Vagina (tissue), 2 donors: ENCODE measurements at places on chromosomes 16 and 17. TPM values are rescaled to one million over a fixed set of nuclear protein-coding genes. Genes with fewer than 3 reads are reported as not detected.
A peak's percentile ranks its signal among the peaks of the same experiment; 100 is the strongest.

Gene SLC39A11
- 22.6 TPM for total RNA-seq

Gene DNASE1L2
- 0.74 TPM for total RNA-seq

Gene LRRC37A2
- 21.6 TPM for total RNA-seq

Gene CCL14
- total RNA-seq = 93.1 TPM

Gene CES1
- 10.1 TPM for total RNA-seq

Gene TBC1D28
- not detected for total RNA-seq

Gene TSC2
- 78.6 TPM for total RNA-seq

DNA sequence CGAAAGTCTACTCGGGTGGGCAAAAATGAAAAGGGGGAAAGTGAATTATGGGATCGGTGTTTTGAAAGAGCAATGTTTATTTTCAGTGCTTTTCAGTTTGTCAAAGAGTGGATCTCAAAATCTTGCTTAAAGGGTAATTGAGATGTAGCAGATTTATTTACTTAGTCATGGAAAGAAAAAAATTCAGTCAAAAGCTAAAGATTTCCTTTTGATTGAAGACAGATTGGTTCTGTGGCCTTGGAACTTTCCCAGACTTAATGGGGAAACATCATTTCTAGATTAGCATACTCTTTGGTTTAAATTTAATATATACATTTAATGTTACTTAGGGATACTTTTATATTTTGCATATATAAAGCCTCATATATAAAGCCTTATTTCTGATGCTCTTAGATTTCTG, 20.6 kb downstream of the PRKAR1A start:
- DNase-seq = no peak

DNA sequence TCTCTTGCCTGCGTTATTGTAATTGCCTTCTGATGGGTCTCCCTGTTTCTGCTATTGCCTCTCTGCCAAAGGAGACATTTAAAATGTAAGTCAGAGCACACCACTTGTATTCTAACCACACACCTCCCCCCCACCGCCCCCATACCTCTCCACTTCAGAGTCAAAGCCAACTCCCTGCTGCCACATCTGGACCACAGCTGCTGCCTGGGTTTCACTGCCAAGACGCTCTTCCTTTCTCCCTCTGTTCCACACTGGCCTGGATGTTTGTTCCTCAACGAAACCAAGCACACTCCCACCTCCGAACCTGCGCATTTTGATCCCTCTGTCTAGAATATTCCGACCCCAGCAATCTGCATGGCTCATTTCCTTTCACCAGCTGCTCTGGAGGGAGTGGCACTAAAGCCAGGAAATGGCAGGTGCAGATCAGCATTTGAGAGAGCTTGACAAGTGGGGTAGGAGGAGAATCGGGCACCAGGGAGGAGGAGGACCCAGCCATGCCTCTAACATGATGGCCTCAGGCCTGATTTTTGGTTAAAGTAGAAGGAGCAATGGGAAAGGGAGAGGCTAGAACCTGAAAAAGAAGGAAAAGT, 92.4 kb upstream of the HS3ST2 start:
- no peak for DNase-seq

DNA sequence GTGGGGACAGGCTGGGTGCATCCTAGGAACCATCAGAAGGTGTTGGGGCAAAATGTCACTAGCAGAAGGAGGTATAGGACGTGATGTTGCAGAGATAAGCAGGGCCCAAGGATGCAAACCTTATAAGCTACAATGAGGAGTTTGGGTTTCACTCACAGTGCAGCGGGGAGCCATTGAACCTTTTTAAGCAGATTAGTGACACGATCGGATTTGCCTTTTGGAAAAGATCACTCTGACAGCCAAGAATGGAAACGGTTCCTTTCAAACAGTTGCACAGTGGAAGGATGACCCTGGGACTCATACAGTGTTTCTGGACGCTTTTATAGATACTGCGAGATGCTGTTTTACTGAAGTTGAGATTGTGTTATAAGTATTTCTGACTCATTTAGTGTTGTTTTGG, 131.8 kb upstream of the CACNG3 start:
- peak; percentile 93 for DNase-seq

DNA sequence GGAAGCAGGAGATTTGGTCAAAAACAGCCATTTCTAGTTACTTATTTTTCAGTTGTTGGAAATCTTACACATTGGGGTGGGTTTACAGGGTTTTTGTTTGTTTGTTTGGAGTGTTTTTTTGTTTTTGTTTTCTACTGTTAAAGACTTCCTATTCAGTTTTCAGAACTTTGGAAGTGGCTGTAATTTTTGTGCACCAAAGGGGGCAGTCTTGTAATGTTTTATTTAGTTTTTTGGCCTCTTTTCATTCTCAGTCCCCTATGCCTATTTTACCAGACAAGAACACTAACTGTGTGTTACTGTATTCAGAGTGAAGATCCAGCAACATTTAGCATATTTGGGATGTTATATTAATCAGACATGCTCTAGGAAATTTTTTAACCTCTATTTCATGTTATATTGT, 20.6 kb downstream of the TPPP3 start:
- DNase-seq = no peak

DNA sequence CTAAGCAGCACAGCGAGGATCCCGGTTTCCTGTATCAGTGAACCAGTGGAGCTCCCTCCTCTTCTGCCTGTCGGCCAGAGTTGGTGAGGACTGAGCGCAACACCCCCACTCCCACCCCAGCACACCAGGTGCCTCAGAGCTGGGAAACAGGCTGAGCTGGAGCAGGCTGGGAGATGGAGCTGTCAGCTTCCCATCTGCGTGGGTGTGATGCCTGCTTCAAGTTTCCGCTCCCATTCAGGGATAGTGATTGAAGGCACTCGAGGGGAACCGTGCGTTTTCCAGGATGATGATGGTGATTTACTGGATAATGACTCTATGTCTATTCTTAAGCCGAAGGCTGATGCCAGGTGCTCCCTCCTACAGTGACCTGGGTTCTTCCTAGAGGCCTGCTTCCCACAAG, 144.5 kb downstream of the TMEM132E start:
- DNase-seq = no peak

DNA sequence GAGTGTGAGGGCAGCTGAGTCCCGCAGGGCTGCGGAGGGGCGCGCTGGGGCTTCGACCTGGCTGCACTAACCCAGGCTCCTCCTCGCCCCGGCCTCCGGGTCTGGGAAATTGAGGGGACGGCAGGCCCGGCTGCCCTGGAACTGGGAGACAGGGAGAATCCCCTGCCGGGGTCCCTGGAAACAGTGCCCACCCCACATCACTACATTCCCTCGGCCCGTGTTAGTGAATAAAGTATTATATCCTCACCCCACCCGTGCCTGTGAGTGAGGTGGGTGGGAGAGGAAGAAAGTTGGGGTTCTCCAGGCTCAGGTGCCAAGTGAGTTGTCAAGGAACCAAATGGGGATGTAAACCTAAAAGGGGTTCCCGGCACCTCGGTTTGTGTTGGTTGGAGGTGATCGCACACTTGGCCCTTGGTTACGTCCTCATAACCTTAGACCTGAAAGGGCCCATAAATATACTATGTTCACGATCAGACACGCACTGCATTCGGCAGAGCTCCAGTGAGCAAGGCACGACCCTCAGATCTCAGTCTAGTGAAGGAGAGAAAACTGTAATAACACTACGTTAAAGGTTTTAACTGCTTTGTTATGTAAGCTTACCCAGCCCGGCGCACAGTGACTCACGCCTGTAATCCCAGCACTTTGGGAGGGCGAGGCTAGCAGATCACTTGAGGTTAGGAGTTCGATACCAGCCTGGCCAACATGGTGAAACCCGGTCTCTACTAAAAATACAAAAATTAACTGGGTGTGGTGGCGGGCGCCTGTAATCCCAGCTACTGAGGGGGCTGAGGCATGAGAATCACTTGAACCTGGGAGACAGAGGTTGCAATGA, 11.2 kb downstream of the ZNF771 start:
- DNase-seq = no peak

DNA sequence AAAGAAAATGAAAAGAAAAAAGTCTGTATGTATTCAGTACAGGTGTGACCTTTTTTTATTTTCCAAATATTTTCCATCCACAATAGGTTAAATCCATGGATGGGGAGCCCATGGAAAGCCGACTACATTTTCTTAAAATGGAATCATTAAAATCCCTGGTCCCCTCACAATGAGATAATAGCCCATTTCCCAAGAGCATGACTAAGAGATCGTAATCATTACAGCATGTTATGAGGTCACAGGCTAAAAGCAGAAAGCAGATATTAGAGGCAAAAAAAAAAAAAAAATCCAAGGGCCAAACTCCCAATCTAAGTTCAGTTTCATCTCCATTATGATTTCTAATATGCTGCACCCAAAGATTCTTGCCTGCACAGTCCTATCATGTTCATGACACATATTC, 44.7 kb downstream of the CYTH1 start:
- no peak for DNase-seq

GRCh38 chr17:16215965-16216316, 607 bp upstream of the NCOR1 start:
- DNase-seq = no peak

DNA sequence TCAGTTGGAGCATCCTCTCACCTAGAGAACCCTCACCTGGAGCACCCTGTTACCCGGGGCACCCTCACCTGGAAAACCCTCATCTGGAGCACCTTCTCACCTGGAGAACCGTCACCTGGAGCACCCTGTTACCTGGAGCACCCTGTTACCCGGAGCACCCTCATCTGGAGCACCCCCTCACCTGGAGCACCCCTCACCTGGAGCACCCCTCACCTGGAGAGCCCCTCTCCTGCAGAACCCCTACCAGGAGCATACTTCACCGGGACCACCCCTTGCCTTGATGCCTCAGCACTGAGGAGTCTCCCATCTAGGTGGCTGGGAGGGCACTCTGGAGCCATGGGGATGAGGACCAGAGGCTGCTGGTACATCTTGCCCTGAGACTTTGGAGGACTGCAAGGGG, 3.4 kb upstream of the FBXL16 start:
- no peak for DNase-seq

DNA sequence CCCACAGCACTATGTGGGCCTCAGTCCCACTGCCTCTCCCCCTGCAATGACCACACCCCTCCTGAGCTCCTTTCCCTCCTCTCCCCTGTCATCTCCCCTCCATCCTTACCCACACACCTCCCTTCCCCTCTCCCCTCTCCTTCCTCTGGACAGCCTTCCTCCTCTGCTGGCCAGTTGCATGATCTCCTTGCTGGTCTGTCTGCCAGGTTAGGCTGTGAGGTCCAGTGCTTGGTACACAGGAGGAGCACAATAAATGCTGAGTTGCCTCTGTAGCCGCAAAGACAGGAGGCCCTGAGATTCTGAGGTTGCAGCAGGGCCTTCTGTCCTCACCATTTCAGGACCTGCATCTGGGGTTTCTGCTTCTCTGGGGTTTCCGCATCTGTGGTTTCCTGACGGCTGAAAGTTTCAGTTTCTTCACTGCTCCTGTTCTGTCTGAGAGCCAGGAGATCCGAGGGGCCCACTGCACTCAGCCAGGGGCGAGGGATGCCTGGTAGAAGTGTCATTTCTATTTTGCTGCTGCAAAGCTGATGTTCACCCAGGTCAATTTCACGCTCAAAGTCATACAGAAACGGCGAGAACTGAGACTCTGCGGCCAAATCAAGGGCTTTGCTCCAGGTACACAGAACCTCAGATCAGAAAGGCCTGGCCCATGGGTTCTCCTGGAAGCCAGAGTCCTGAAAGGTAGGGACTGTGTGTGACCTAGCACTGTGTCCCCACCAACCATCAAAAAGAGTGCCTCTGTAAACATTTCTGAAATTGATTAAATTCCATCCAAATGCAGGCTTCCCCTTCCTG, 4.6 kb upstream of the SLC12A3 start:
- DNase-seq = no peak

GRCh38 chr17:20073055-20073979, 64.2 kb downstream of the SPECC1 start:
- DNase-seq = no peak

GRCh38 chr17:50049636-50050035, 6.3 kb upstream of the ITGA3 start:
- DNase-seq = no peak

GRCh38 chr17:60398227-60398959, 6.5 kb upstream of the USP32 start:
- no peak for DNase-seq

- DNase-seq = no peak
Measured at GRCh38 chr17:58285422-58285810, 4.7 kb upstream of the MPO start.

GRCh38 chr16:4894276-4895150, 42.4 kb downstream of the PPL start:
- DNase-seq = no peak

DNA sequence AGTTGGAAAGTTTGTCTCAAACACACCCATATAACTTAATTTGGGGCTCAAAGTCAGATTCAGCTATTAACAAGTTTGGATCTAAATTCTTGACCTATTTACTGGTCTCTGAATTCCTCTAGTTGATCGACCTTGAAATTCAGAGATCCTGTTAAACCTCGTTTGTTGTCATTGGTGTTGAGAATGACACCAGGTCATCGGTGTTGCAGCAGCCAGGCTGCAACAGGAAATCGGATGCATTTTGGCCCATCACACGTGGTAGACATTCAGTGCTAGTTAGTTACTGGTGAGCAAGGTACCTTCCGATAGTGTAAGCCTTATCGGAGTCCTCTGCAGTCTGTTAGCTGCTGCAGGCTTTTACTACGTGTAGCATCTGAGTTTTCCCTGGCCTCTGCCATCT, 82.3 kb downstream of the WWP2 start:
- DNase-seq = no peak

DNA sequence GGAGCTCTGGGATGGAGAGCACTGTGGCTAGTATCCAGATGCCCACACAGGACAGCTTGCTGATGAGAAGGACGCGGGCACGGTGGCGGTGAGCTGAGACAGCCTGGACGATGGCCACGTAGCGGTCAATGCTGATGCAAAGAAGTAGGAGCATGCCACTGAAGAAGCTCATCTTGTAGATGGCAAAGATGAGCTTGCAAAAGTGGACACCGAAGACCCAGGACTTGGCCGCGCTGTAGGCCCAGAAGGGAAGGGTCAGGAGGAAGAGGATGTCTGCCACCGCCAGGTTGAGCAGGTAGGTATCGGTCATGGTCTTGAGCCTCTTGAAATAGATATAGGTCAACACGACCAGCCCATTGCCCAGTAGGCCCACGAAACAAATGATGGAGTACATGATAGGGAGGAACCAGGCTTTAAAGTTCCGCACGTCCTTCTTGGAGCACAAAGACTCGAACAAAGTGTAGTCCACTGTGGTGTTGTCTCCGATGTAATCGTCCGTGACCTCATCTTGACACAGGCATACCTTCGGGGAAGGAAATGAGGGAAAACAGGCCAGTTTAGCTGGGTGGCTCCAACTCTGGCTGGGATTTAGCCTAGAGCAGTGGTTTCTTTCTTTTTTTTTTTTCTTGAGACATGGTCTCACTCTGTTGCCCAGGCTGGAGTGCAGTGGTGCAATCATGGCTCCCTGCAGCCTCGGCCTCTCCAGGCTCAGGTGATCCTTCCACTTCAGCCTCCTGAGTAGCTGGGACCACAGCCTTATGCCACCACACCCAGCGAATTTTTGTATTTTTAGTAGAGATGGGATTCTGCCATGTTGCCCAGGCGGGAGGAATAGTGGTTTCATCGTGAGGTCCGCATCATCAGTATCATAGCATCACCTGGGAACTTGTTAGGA, 9.7 kb downstream of the CCR7 start:
- DNase-seq = peak; percentile 84

- no peak for DNase-seq
Measured at GRCh38 chr16:64408699-64409098, 713.2 kb downstream of the CDH11 start.
